Cardiac septum (tissue), 1 donor: ENCODE measurements at places on chromosomes 5 and 9. TPM values are rescaled to one million over a fixed set of nuclear protein-coding genes. Genes with fewer than 3 reads are reported as not detected.

Gene CFAP90
- not detected for total RNA-seq

Gene TLE1
- total RNA-seq = 9.8 TPM

Gene EQTN
- not detected for total RNA-seq

Gene PCDHB16
- total RNA-seq = 2.2 TPM

DNA sequence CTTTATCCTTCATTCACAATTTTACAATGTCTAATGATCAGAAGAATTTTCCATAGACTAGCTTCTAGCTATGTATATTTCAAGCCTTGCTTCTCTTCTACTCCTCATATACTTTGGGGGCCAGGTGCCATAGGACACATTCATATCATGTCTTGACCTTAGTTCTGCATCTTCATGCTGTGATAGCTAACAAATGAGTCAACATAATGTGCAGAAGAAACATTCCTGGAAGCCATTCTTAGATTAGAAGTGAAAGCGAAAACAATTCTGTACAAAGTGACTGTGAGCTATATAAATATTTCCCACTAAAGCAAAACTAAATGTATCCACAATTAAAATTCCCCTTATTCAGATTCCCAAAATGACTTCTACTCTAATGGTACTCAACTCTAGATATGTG is 320.2 kb upstream of the NREP start:
- DNase-seq = no peak

GRCh38 chr9:130995086-130996011 is 13.6 kb upstream of the LAMC3 start:
- DNase-seq = no peak

DNA sequence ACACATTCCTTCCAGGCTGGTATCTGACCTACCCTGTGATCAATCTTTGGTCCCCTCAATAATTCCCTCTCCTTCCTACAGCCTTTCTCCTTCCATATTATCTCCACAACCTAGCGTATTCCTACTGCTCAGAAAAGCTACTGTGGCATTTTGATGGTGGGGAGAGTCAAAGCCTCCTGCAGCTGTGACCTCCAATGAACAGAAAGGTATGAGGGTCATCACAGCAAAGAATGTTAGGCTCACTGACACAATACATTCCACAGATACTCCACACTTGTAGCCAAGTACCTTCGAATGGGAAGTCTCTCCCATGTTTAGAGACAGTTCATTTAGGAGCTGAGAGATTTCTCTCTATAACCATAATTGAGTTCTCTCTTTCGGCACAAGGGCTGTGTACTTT is 5.9 kb downstream of the FBN2 start:
- no peak for DNase-seq

DNA sequence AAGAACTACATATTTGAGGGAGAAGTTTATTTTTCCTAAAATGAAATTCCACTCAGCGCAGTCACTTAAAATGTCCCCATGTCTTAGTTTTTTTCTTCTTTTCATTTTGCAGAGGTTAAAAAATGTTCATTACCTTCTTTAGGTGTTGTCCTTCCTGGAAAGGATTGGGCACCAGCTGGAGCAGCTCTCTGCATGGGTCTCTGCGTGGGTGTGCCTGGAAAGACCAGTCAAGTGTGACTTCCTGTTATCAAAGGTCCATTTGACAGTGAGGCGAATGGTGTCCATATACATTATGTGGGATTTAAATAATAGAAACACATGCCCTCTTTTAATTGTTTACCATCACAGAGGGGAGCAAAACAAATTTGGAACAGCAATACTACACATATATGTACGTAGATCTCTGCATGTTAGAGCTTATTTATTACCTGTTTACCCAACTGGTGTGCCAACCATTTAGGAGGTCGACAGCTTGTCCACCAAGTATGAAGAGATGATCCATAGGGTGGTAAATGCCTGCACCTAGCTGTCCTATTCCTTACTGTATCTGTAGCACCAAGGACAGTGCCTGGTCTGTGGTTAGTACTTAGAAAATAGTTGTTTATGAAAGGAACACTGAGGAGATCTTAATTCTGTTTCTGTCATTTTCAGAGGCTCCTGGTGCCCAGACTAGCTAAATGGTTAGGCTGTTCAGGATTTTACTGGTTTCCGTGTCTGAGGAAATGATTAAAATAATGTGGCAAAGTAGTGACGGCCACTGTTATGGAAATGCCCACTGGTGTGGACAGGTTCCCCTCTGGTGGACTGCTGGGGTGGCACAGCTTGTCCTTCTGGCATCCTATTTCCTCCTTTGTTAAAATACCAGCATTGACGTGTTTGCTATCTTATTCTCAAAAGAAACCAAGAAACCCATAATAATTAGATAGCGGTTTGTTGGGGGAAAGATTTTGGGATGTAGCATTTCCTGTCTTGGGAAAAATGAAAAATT is 200.4 kb downstream of the MAST4 start:
- no peak for DNase-seq

GRCh38 chr5:592158-592557 is 20.0 kb upstream of the CEP72 start:
- DNase-seq = peak; percentile 44

GRCh38 chr5:30604648-30605262 is 588.7 kb upstream of the CDH6 start:
- DNase-seq = no peak

DNA sequence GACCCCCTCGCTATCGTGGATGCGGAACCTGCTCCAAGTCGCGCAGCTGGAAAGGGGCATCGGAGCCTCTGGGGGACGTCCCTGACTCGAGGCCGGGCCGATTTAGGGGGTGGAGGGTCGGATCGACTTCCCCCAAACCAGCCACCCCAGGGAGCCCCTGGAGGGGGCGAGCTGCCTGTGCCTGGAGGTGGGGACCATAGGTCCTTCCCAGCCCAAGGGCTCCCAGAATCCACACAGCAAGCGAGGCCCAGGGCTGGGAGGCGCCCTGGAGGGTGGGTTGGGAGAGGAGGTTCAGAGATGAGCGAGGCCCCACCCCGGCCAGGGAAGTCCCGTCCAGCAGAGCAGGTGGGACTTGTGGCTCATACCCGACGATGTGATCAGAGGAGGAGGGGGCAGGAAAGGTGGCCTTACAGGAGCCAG is 147.6 kb downstream of the GAPVD1 start:
- DNase-seq = no peak

- DNase-seq = no peak
Measured at GRCh38 chr9:130372057-130372456, 72.7 kb upstream of the ASS1 start.
